Naive thymus-derived CD8-positive, alpha-beta T cell (primary cell): ENCODE measurements at places on chromosomes 7 and 10. TPM values are rescaled to one million over a fixed set of nuclear protein-coding genes. Genes with fewer than 3 reads are reported as not detected.

DNA sequence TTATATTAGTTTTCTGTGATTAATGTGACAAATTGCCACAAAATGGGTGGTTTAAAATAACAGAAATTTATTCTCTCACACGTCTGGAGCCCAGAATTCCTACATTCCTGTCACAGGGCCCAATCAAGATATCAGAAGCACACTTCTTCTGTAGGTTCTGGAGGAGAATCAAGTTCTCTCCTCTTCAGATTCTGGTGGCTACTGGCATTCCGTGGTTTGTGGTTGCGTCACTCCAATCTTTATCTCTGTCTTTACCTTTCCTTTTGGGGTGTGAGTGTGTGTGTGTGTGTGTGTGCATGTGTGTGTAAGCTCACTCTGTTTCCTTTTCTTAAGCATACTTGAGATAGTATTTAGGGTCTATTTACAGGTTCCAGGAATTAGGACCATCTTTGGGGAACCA lies 115.5 kb upstream of the DKK1 start:
- no peak overlapping the region for H3K4me3 ChIP-seq
- no peak for DNase-seq
- no peaks in the 10 kb centered on the region for H3K36me3 ChIP-seq
- no peaks in the 10 kb centered on the region for H3K4me1 ChIP-seq
- H3K27ac ChIP-seq = no peak overlapping the region

DNA sequence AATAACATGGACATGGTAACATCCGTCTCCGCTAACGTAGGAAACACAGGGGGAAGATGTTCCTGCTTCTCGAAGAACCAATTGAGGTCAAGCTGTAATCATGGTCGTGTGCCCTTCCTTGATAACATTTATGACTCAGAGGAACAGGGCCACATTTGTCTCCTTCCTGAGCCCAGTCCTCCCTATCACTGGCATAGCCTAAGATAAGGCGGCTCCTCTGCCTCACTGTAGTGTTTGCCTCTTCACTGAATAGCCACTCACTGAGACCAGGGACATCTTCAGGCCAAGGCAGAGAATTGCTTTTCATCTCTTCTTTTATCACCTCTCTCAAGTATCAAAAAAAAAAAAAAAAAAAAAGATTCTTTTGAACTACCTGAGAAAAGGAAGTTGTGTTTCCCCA lies 5.4 kb upstream of the GRM8 start:
- H3K27ac ChIP-seq = no peak overlapping the region
- no peak for DNase-seq
- H3K4me3 ChIP-seq = no peak overlapping the region
- no peaks in the 10 kb centered on the region for H3K36me3 ChIP-seq

DNA sequence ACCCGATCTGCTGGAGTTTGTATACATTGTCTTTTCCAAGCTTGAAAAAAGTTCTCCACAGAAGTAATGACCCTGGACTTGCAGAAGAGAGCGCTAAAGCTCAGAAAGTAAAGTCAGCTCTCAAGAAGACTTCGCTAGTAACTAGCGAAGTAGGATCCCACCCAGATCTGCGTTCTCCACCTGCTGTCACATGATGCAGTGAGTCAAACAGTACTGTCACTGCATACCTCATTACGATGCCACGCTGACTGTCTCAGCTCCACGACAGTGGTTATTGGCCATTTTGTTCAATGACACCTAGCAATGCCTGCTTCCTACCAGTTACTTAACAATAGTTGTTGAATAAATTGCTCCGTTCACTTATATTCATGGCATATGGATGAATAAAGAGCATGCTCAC lies 29.7 kb upstream of the SEC61G start:
- peaks cover 86% of the 10 kb centered on the region for H3K27me3 ChIP-seq
- H3K4me3 ChIP-seq = peak overlapping the region; percentile 65
- H3K27ac ChIP-seq = no peak overlapping the region
- H3K4me1 ChIP-seq = peaks cover 3% of the 10 kb centered on the region
- DNase-seq = no peak

DNA sequence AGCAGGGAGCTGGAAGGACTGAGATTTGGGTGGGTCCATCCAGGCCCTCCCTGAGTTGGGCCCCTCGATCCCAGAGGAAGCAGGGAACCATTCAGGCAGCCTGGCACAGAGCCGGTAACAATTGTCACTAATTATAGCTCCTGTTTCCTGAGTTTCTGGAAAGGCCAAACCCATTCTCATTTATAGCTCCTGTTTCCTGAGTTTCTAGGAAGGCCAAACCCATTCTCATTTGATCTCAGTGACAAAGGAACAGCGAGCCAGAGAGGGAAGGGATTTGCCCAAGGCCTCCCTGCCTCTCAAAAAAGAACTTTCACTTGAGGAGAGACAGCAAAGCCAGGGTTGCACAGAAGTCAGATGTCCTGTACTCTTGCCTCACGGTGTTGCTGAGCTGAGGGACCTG lies 521.9 kb downstream of the TYW1 start:
- no peaks in the 10 kb centered on the region for H3K4me1 ChIP-seq
- H3K4me3 ChIP-seq = no peak overlapping the region
- H3K36me3 ChIP-seq = no peaks in the 10 kb centered on the region
- DNase-seq = no peak
- H3K27me3 ChIP-seq = no peaks in the 10 kb centered on the region

GRCh38 chr7:71511361-71511807 lies 379.4 kb downstream of the GALNT17 start:
- H3K4me1 ChIP-seq = no peaks in the 10 kb centered on the region
- no peaks in the 10 kb centered on the region for H3K27me3 ChIP-seq
- H3K36me3 ChIP-seq = no peaks in the 10 kb centered on the region
- no peak overlapping the region for H3K27ac ChIP-seq

DNA sequence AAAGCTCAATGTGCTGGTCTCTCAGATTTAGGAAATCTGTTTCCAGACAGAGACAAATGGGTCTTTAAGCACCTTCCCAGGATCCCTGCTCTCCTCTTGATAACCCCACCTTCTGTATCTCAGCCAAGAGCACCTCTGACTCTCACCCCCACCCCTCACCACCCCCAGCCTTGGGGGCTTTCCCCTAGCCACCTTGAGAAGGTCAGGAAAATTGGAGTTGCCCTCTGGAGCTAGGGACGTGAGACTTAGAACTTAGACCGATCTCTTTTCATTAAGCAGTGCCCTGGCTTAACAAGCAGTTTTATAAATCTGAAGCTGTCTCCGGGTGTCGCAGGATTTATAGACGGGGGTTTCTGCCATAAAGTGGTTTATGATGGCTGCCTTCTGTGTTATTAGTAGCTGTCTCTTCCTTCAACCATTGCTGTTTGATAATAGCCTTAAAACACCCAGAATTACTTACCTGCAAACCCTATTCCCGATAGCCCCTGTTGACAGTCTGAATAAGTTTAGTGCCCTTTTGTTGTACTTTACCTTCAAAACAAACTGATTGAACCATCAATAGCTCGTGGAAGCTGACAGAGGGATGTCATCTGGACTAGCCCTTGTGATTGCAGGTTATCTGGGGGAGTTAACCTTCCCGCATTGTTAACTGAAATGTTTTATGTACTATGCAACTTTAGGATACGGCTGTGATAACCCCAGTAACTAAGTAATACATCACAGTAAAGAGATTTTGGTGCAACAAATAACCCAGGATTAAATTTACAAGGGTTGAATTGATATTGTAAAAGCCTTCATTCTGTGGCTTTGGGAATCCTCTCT lies 621.5 kb downstream of the LRMDA start:
- H3K27me3 ChIP-seq = peaks cover 4% of the 10 kb centered on the region
- H3K36me3 ChIP-seq = no peaks in the 10 kb centered on the region
- H3K27ac ChIP-seq = no peak overlapping the region
- H3K4me3 ChIP-seq = no peak overlapping the region
- no peaks in the 10 kb centered on the region for H3K4me1 ChIP-seq

DNA sequence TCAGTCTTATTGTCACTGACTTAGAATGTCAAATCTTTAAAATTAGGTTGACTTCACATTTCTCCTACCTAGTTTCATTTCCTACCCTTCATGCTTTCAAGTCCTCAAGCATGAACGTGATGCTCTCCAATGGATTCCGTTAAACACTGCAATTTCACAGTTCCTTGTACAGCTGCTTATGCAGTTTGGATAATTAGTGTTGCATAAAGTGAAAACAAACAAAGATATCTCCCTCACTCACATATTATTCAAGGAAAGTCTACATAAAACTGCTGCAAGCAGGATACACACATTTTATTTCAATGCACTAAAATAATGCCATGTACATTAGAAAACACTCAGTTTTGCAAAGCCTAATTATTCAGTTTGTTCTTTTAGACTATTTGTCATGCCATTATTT lies 214.0 kb downstream of the CRPPA start:
- no peak for DNase-seq
- H3K4me3 ChIP-seq = no peak overlapping the region
- H3K27me3 ChIP-seq = no peaks in the 10 kb centered on the region
- H3K27ac ChIP-seq = no peak overlapping the region
- H3K36me3 ChIP-seq = no peaks in the 10 kb centered on the region

- no peaks in the 10 kb centered on the region for H3K27me3 ChIP-seq
- no peaks in the 10 kb centered on the region for H3K4me1 ChIP-seq
- H3K4me3 ChIP-seq = no peak overlapping the region
- H3K27ac ChIP-seq = no peak overlapping the region
Measured at GRCh38 chr10:24096281-24096680, 112.7 kb upstream of the KIAA1217 start.

DNA sequence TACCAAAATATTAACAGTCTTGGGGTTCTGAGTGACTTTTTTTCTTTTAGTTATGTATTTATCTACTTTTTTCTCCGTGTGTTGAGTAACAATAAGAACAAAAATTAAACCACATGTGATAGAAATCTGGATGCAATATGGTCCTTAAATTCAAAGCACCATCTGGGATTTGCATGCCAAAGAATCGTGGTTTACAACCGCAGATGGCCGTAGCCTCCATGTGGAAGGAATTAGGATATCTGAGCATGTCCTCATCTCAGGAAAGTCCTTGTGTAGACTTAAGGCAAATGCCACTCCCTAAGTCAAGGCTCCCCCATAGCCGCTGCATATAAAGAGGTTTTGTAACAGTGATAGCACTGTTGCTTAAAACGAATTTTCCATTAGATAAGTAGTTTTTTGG lies 304.0 kb downstream of the ZEB1 start:
- no peak overlapping the region for H3K4me3 ChIP-seq
- H3K36me3 ChIP-seq = no peaks in the 10 kb centered on the region
- no peak overlapping the region for H3K27ac ChIP-seq
- no peaks in the 10 kb centered on the region for H3K4me1 ChIP-seq

DNA sequence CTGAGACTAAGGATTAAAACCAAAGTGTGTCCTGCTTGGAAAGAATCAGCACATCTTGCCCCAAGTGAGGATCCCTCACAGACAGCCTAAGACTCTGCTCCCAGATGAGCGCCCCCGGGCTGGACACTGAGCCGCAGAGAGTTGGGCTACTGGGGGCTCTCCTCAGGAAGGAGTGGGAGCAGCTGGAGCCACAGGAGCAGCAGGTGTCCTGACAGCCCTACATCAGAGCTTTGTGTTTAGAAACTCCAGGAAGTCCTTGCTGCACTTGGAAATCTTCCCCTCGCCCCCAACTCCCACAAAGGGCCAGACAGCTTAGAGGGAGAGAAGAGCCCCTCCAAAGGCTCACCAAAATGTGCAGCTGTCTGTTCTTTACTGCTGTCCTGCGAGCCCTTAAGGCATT lies 172.2 kb downstream of the HERPUD2 start:
- H3K4me3 ChIP-seq = no peak overlapping the region
- no peak overlapping the region for H3K27ac ChIP-seq

DNA sequence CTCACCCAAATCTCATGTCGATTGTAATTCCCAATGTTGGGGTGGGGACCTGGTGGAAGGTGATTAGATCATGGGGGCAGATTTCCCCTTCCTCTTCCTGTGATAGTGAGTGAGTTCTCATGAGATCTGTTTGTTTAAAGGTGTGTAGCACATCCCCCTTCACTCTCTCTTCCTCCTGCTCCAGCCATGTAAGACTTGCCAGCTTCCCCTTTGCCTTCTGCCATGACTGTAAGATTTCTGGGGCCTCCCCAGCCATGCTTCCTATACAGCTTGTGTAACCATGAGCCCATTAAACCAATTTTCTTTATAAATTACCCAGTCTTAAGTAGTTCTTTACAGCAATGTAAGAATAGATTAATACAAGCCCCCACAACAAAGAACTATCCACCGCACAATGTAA lies 109.9 kb upstream of the JAZF1 start:
- H3K27me3 ChIP-seq = peaks cover 11% of the 10 kb centered on the region
- H3K27ac ChIP-seq = no peak overlapping the region
- no peak for DNase-seq

UBE2H gene
- total RNA-seq = 46.3 TPM

LIPM gene
- total RNA-seq = not detected

NANOS1 gene
- total RNA-seq = 0.55 TPM

ASIC3 gene
- 13.5 TPM for total RNA-seq

EN2 gene
- total RNA-seq = not detected
